HepG2 (cell line): ENCODE measurements at places on chromosomes 1 and 21. TPM values are rescaled to one million over a fixed set of nuclear protein-coding genes. Genes with fewer than 3 reads are reported as not detected.

DNA sequence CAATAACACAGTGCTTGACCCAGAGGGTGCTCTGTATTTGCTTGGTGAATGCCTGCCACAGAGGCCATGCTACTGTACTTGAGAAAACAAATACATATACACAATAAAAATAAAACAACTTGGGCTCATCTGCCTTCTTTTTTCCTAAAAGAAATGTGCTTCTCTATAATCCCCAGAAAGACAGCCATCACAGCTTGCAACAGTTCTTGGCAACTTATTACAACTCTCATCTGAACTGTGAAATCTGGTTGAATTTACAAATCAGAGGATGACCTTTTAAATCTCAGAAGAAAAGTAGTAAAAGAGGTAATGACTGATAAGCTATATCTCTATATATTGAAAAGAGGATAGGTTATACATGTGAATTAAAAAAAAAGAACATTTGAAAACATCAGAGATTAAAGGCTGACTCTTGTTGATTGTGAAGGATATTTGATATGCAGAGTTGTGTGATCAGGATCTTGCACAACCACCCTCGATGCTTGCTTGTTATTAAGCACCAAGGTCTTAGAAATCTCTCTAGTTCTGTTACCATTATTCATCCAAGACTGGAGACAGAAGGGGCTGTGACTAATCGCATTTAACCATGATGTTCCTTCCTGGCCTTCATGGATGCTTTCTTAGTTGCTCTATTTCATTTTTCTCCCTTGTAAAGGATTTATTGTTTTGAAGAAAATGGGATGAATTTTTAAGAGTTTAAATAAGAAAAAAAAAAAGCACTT, 213.4 kb downstream of the APP start:
- no peak overlapping the region for H3K4me3 ChIP-seq
- no peak for DNase-seq
- H3K27ac ChIP-seq = no peak overlapping the region
- H3K27me3 ChIP-seq = no peaks in the 10 kb centered on the region

DNA sequence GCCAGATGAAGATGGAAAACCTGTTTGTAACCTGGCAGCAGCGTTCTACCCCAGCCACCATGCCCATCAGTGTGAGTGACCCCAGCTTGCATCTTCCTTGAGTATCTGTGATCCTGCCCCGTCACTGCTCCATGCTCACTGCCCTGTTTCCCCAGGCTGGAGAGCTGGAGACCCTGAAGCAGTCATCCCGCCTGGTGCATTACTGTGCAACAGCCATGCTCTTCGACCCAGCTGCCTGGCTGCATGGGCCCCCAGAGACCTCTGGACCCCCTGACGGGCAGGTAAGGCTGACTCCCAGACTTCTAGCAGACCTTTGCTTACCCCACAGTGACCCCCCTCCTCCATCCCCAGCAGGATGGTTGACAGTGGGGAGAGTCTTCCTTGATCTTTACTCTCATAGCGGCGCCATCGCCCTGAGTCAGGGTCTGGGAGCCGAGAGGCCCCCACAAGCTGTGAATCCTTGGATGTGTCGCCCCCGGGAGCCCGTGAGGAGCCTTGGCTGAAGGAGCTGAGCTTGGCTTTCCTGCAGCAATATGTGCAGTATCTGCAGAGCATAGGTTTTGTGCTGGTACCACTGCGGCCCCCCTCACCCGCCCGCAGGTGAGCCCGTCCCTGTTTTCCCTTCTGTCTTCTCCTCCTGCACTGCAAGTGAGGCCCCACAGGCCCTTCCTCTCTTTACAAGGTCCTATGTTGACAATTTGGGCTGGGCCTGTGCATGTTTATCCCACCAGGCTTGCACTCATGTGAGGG, 10.4 kb downstream of the HYI start:
- no peak overlapping the region for H3K27ac ChIP-seq
- H3K4me3 ChIP-seq = no peak overlapping the region
- DNase-seq = no peak
- H3K4me1 ChIP-seq = no peaks in the 10 kb centered on the region
- peaks cover 36% of the 10 kb centered on the region; the same call in 2 of the 3 replicates for H3K36me3 ChIP-seq

Gene KCNK2
- not detected in 2 replicates for polyA plus RNA-seq

Gene CAMTA1
- 22.4 and 25.0 TPM in 2 replicates for polyA plus RNA-seq

- DNase-seq = no peak
- H3K4me3 ChIP-seq = peak within 1 kb of the TSS; percentile 58; the same call in 1 of the 2 replicates
- H3K27ac ChIP-seq = no peak within 1 kb of the TSS
- peaks cover 15% of the 10 kb centered on the region; the same call in 2 of the 3 replicates for H3K27me3 ChIP-seq
Measured at GRCh38 chr1:39788758-39789570, at the start of gene BMP8B. Gene BMP8B, minus strand, starts transcription at chr1:39788865. Its CDS starts 380 bp downstream, at chr1:39788485.

Gene H3-3A
- polyA plus RNA-seq = 244 and 320 TPM in 2 replicates

Gene KRTAP13-2
- polyA plus RNA-seq = not detected in 2 replicates

DNA sequence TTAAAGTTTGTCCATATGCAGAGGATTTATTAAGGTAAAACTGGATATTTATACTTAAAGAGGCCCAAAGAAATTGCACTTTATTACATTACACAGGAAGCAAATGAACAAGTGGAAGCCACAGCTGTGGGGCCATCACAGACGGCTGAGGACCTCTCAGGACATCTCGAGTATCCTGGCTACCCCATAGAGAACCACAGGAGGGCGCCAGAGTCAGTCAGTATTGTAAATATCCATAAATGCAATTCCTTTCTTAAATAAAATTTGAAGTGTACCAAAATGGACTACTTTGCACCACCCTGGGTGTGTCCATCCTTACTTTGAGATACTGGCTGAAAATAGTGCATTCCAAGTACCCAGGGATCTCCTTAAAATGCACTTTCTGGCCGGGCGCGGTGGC, 257.2 kb downstream of the MRPL39 start:
- H3K27me3 ChIP-seq = no peaks in the 10 kb centered on the region
- H3K27ac ChIP-seq = no peak overlapping the region
- H3K4me3 ChIP-seq = no peak overlapping the region
- no peaks in the 10 kb centered on the region for H3K36me3 ChIP-seq

Gene TACSTD2
- not detected in 2 replicates for polyA plus RNA-seq

Gene RAD54L
- 8.1 and 10.2 TPM in 2 replicates for polyA plus RNA-seq

Gene RNF186
- polyA plus RNA-seq = 0.07 and 0.10 TPM in 2 replicates

DNA sequence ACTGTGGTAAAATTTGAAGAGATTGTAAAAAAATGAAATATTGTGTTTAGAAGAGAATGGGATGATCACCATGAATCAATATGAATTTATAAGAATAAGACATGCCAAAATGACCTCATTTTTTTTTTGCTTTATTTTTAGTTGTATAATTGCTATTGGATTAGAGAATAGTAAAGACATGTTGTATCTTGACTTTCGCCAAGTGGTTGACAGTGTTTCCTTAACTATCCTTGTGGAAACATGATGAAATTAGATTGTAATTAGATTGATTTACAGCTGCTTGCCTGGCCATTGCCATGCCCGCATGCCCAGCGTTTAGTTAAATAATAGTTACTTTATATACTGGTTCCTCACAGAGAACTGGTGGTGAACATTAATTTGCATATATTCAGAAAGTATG, 154.9 kb downstream of the MAGI3 start:
- H3K36me3 ChIP-seq = no peaks in the 10 kb centered on the region
- DNase-seq = no peak
- H3K4me1 ChIP-seq = peaks cover 18% of the 10 kb centered on the region
- no peak overlapping the region for H3K27ac ChIP-seq

DNA sequence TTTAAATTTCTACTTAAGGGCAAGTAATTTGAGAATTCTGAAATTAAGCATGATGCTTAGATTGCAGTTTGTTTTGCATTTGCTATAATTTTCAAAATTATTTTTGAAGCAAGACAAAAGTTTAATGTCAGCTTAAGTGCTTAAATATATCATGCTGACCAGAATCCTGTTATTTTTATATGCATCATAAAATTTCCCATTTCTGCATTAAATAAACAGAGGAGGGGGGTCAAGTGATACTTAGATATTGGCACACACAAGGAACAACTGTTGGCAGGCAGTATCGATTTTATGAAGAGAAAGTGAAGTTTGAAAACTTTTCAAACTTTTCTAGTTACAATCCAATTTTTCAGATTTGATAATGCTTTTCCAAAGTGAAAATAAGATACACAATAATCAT, 61.0 kb downstream of the MIER1 start:
- H3K4me1 ChIP-seq = peaks cover 15% of the 10 kb centered on the region
- no peak for DNase-seq
- peaks cover 9% of the 10 kb centered on the region for H3K36me3 ChIP-seq
- H3K4me3 ChIP-seq = no peak overlapping the region
- no peak overlapping the region for H3K27ac ChIP-seq

DNA sequence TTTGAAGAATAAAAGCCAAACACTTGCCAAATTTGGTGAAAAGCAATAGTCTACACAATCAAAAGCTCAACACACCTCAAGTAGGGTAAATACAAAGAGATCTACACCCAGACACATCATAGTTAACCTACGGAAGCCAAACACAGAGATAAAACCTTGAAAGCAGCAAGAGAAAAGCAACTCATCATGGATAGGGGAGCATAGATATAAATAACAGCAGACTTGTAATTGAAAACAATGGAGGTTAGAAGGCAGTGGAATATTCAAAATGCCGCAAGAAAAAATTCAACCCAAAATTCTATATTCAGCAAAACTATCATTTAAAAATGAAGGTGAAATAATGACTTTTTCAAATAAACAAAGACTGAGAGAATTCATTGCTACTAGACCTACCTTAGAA, 105.1 kb downstream of the ITSN1 start:
- H3K4me3 ChIP-seq = no peak overlapping the region
- no peak for DNase-seq
- H3K36me3 ChIP-seq = peaks cover 5% of the 10 kb centered on the region; the same call in 2 of the 3 replicates
- H3K27ac ChIP-seq = no peak overlapping the region
- H3K4me1 ChIP-seq = no peaks in the 10 kb centered on the region

GRCh38 chr1:47808612-47809011, 188.6 kb downstream of the TRABD2B start:
- no peak overlapping the region; the same call in 1 of the 2 replicates for H3K4me3 ChIP-seq
- DNase-seq = no peak
- peaks cover 45% of the 10 kb centered on the region for H3K4me1 ChIP-seq
- H3K27ac ChIP-seq = no peak overlapping the region
- no peaks in the 10 kb centered on the region for H3K36me3 ChIP-seq

DNA sequence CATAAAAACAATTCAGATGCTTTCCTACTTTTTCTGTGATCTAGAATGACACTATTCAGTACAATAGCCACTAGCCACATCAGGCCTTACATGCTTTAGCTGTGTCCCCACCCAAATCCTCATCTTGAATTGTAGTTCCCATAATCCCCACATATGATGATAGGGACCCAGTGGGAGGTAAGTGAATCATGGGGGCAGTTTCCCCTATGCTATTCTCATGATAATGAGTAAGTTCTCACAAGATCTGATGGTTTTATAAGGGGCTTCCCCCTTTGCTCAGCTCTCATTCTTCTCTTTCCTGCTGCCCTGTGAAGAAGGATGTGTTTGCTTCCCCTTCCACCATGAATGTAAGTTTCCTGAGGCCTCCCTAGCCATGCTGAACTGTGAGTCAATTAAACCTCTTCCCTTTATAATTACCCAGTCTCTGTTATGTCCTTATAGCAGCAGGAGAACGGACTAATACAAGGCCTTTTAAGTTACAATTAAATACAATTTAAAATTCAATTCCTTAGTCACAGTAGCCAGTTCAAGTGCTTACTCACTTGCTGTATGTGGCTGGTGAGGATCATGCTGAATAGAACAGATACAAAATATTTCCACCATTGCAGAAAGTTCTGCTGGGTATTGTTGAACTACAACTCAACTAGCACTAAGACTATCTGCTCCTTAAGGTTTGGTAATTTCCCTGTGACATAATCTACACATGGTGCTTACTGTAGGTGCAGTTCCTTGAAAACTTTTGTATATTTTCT, 106.7 kb downstream of the SCMH1 start:
- no peaks in the 10 kb centered on the region for H3K4me1 ChIP-seq
- H3K4me3 ChIP-seq = no peak overlapping the region
- no peak overlapping the region for H3K27ac ChIP-seq
- DNase-seq = no peak
- H3K36me3 ChIP-seq = peaks cover 7% of the 10 kb centered on the region; the same call in 1 of the 3 replicates

- H3K27ac ChIP-seq = no peak overlapping the region
- no peaks in the 10 kb centered on the region; the same call in 1 of the 2 replicates for H3K27me3 ChIP-seq
- H3K36me3 ChIP-seq = no peaks in the 10 kb centered on the region
- no peak overlapping the region for H3K4me3 ChIP-seq
Measured at GRCh38 chr1:203599875-203600781, 26.5 kb upstream of the ATP2B4 start.

- H3K4me1 ChIP-seq = no peaks in the 10 kb centered on the region
- peaks cover 86% of the 10 kb centered on the region for H3K36me3 ChIP-seq
- H3K4me3 ChIP-seq = no peak overlapping the region
Measured at GRCh38 chr1:43588592-43588991, 57.9 kb downstream of the PTPRF start.

- H3K27me3 ChIP-seq = no peaks in the 10 kb centered on the region
- DNase-seq = no peak
- H3K4me1 ChIP-seq = no peaks in the 10 kb centered on the region
- no peak overlapping the region for H3K4me3 ChIP-seq
Measured at GRCh38 chr1:181430015-181430885, 53.1 kb upstream of the CACNA1E start.

GRCh38 chr1:94855307-94855700, 35.1 kb downstream of the SLC44A3 start:
- H3K4me1 ChIP-seq = peaks cover 15% of the 10 kb centered on the region
- no peak overlapping the region for H3K27ac ChIP-seq
- DNase-seq = no peak
- H3K4me3 ChIP-seq = no peak overlapping the region
- 0 out of 2 replicates have a peak, but pooled peaks cover 3% of the 10 kb centered on the region for H3K36me3 ChIP-seq
- no peaks in the 10 kb centered on the region for H3K27me3 ChIP-seq

DNA sequence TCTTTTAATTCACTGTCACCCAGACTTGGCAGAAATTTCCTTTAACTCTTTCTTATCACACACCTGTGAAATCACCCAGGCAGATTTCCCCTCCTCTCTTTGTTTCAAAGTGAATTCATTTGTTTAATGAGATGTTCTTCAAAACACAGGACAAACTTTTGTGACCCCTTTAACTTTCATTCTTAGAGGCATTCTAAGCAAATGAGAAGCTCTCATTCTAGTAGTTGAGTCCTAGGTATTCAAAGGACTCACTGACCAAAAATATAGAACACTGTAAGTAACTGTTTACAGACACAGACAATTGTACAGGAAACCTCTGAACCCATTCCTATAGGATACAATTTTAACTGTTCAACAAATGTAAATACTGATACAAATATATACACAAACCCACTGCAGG, 16.9 kb downstream of the LRRC8C start:
- no peaks in the 10 kb centered on the region for H3K4me1 ChIP-seq
- no peak for DNase-seq
- H3K27ac ChIP-seq = no peak overlapping the region
- H3K27me3 ChIP-seq = no peaks in the 10 kb centered on the region
- H3K36me3 ChIP-seq = no peaks in the 10 kb centered on the region

Gene TEDDM1
- polyA plus RNA-seq = not detected in 2 replicates

Gene CR1L
- polyA plus RNA-seq = not detected in 2 replicates

GRCh38 chr1:22282364-22282995, 139.6 kb upstream of the WNT4 start:
- peaks cover 16% of the 10 kb centered on the region for H3K4me1 ChIP-seq
- H3K36me3 ChIP-seq = no peaks in the 10 kb centered on the region
- DNase-seq = no peak
- H3K4me3 ChIP-seq = no peak overlapping the region
- H3K27ac ChIP-seq = no peak overlapping the region
